ENCODE measurements at places on chromosomes 7 and 10.

- no peak for DNase-seq
These were observed 1.8 kb downstream of the SLC12A9 start for GRCh38 chr7:100854146-100854895.

DNA sequence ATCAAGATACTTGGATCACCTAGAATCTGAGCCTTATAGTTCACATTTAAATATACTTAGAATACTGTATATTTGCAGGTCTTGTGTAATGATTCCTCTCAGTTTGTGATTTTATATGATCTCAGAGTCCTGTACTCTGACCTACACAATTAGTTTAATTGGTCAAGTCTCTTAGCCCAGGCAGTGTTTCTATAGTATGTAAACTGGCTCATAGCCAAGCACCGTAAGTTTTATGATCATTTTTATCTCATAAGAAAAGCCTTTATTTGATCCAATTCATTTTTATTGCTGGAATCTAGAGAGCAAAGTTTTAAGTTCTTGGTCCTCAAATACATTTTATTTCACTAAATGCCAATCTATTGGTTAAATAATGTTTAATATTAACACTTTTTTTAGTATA is 242.2 kb downstream of the MALRD1 start:
- DNase-seq: no peak

- DNase-seq: no peak
These were observed 2.5 kb downstream of the PSMA2 start for GRCh38 chr7:42929449-42929848.

- peak; percentile 84 for DNase-seq
These were observed 64.5 kb downstream of the MCMBP start for GRCh38 chr10:119807960-119808697.

- DNase-seq: no peak
These were observed 10.7 kb downstream of the SUV39H2 start for GRCh38 chr10:14889318-14889717.

GRCh38 chr10:128471151-128471550 is 344.9 kb upstream of the MKI67 start:
- DNase-seq: no peak

DNA sequence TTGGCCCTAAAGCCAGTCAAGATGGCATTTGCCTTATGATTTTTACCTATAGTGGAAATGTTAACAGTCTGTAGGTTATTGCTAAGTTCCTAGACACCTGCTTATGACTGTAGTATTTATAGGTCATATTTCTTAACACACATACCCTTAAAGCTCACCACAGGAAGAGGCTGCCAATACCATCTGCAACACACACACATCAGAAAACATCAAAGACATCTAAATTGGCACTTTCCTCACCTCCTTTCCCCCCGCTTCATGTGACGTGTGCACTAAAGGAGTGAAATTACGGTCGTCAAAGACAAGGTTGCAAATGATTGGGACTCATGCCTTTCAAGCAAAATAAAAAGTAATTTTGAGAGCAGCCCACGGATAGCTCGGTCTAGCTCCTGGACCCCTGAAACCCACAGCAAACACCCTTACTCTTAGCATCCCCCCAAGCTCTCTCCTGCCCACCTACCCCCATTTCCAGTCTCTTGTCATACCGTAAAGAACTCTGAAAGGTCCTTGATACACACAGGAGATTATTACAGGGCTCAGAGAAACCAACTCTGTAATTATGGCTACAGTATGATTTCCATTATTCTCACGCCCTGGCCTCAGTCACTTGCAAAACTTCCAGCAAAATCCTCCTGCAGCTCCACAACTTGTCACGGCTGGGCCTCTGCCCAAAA is 90.5 kb downstream of the PLXNA4 start:
- DNase-seq: no peak

DNA sequence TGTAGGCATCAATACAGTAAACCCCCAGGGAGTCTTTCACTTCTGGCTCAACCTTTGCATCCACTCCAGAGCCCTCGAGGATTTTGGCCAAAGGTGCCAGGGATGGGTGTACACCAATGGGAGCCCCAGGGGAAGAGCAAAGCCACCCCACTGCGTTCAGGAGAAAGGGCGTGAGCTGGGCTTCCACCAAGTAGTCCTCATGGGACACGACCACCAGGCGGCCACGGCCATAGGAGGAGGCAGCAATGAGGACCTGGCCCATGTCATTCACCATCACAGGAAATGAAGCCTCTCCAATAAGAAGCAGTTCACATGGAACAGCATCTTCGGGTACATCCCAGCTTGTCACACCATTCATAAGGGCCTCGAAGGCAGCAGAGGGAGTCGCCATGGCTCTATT is 25.8 kb downstream of the TCAF1 start:
- DNase-seq: no peak

GRCh38 chr10:110363572-110364411 is 59.1 kb upstream of the SMNDC1 start:
- no peak for DNase-seq

Measured in fibroblast of skin of left quadriceps (primary cell).